ENCODE measurements at places on chromosomes 6 and 20.

DNA sequence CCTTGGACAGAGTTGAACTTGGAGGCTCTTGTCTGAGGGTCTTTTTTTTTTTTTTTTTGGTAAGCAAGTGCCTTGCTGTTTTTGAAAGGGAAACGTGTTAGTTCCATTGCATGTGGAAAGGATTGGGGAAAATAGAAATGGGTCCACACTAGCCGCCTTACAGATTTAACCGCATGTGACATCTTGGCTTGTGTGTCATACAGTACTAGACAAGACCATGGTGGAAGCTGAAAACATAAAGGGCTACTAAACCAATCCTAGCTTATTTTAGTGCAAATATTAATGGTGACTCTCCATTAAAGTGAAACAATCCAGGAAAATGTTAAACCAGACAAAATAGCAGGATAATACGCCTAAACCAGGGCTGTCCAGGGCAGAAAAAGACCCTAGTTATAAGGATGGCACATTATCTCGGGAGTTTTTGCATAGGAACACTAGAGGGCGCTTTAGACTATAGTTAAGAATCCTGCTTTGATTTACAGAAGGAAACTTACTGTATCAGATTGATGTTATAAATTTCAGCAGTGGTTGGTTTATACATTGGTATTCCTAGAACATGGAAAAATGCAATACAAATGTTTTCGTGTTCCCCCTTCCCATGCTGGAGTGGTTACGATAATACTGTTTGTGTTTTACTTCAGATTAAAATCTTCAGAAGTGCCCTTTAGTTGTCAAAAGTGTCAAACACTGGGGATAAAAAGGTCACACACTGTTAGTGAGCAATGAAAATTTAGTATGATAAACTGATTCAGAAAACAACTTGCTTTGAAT, 59.8 kb upstream of the DEK start:
- DNase-seq: peak; percentile 80

DNA sequence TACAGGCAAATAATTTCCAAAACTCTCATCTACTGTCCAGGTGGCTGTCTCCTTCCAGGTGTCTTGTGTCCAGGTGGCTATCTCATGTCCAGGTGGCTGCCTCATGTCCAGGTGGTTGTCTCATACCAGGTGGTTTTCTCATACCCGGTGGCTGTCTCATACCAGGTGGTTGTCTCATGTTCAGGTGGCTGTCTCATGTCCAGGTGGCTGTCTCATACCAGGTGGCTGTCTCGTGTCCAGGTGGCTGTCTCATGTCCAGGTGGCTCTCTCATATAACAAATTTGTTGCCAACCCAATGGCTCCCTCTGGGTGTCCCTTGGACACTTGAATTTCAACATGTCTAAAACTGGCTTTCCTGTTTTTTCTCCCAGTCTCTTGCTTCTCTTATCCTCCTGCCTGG, 14.3 kb upstream of the SLC22A3 start:
- no peak for DNase-seq

DNA sequence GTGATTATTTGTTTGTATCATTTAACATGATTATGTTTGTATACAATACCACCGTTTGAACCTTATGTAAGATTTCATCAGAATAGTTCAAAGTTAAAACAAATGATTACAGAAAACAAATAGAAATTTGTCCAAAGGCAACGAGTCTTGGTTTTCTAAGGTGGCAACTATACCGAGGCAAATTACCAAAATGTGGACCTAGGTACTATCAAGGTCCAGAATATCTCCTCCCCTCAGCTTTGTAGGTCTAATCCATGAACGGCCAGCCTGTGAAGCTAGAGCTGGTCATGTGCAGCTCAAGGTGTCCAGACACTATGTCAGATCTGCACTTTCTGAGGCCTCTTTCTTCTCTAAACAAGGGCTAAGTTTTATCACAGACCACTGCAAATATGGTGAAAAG, 151.7 kb upstream of the BEND3 start:
- DNase-seq: no peak

GRCh38 chr6:215335-216034, 76.8 kb upstream of the DUSP22 start:
- DNase-seq: peak; percentile 62

- DNase-seq: no peak
Measured at GRCh38 chr6:167548451-167548850, 223.6 kb downstream of the TTLL2 start.

- DNase-seq: no peak
Measured at GRCh38 chr6:19925533-19925932, 88.4 kb downstream of the ID4 start.

DNA sequence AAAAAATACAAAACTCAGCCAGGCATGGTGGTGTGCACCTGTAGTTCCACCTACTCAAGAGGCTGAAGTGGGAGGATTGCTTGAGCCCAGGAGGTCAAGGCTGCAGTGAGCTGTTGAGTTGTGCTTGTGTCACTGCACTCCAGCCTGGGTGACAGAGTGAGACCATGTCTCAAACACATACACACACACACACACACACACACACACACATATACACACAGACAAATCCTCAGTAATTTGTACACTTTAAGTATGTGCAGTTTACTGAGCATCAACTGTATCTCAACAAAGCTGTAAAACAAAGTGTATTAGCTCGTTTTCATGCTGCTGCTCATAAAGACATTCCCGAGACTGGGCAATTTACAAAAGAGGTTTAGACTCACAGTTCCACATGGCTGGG, 7.3 kb downstream of the TFB1M start:
- no peak for DNase-seq

DNA sequence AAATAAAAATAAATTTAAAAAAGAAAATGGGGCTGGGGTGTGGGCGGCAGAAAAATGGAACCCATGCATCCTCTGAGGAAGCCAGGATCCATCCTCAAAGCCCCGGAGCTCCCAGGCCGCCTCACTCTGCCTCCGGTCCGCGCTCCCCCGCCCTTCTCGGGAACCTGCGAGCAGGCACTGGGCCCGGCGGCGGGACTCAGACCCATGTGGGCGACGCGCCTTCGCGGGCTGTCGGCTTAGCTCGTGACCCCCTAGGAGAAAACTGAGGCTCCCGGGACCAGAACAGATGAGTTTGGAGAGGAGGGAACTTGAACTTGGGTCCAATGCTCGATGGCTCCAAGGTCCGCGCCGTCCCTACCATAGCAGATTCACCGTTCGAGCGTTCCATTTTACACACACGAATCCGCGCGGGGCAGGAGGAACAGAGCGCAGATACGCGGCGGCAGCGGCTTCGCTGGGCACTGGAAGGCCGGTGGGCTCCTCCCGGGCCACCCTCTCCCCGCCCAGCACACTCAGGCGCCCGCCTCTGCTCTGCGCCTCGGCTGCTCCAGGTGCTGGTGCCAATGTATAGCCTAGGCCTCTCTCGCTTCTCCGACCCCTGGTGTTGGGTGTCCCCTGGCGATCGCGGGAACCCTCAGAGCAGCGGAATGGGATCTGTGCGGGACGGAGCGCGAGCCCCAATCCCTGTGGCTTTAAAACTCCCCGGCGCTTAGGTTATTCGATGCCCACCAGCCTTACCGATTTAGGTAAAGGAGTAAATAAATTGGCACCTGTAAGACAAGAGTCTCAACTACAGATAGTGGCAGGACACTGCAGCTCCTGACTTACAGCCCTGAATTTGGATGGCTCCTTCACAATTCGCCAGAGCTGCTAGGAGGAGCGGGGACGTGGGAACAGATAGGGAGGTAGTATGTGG, 39.2 kb downstream of the DPPA5 start:
- DNase-seq: no peak

GRCh38 chr6:63724721-63725120, 89.1 kb downstream of the PHF3 start:
- no peak for DNase-seq

DNA sequence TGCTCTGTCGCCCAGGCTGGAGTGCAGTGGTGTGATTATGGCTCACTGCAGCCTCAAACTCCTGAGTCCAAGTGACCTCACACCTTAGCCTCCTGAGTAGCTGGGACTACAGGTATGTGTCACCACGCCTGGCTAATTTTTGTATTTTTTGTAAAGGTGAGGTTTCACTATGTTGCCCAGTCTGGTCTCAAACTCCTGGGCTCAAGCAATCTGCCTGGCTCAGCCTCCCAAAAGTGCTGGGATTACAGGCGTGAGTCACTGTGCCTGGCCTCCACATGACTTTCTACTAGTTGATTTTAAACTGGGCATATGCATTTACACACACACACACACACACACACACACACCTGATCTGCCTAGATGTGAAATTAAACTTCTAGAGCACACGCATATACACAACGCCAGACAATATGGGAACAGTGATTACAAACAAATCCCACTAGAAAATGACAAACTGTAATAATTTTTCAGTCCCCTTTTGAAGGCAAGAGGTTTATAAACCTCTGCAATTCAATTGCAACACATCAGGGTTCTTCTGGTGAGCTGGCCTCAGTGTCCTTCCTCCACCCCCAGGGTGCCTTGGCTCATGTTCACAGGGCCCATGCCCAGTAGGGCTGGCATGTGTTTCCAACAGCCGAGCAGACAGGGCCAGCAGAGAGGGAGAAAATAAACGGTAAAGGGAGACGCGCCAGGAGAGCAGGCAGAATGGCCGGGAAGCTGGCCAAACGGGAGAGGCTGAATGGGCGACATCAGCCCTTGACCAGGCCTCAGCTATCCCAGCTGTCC, 31.2 kb downstream of the PARD6B start:
- DNase-seq: peak; percentile 72

GRCh38 chr6:119562168-119562567, 212.6 kb upstream of the MAN1A1 start:
- no peak for DNase-seq

DNA sequence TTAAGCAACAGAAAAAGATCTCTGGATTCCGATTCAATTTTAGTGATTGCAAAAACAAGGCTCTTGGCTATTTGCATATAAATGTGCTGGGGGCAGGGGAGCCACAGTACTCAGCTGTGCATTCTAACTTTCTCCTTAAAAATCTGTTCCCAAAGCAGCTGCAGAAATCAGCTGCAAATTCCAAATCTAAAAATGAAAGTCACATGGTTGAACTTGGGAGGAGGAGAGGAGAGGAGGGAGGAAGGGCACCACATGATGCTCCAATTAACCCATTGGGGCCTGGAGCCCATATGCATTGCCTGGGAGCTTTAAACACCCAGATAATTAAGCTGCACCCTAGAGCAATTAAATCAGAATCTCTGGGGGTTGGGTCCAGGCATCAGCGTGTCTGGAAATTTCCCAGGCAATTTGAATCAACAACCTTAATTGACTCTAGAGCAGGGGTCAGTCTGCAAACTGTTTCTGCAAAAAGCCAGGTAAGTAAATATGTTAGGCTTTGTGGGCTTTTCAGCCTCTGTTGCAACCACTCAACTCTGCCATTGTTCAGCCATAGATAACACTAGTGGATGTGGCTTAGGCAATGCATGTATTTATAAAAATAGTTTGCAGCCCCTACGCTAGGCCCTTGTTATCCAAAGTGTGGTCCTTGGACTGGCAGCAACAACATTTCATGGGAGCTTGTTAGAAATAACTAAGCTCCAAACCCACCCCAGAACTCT, 508.1 kb downstream of the KIF16B start:
- DNase-seq: no peak

Measured in ELR (cell line).